Right atrium auricular region (tissue), 2 donors: ENCODE measurements at places on chromosomes 3 and 15. TPM values are rescaled to one million over a fixed set of nuclear protein-coding genes. Genes with fewer than 3 reads are reported as not detected.

GRCh38 chr3:98343647-98344507 is 9.8 kb upstream of the OR5K4 start:
- no peak for DNase-seq

Gene C3orf70
- total RNA-seq = 2.6 TPM

DNA sequence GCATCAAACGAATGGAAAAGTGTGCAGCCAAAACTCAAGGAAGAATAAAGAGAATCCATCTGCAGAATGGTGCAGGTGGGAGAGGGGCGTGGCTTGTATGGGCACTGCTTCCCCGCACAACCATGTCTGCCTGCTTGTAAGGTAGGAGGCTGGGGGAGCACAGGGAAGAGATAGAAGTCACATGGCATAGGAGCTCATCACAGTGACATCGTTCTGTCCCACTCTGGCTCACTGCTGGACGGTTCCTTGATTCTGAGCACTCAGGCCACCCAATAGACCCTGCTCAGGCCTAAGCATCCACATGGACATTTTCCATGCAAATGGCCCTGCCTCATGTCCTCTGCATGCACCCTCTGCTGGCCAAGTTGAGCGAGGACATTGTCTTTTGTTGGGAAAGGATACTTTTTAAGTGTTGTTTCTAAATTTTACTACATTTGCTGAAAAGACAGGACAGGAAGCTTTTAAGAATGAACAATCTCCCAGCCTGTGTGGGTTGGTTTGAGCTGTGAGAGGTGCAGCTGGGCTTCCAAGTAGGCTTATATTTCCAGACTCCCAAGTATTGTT is 3.1 kb downstream of the MYLK start:
- no peak for DNase-seq

GRCh38 chr3:159929171-159930141 is 59.2 kb upstream of the IL12A start:
- DNase-seq = no peak

DNA sequence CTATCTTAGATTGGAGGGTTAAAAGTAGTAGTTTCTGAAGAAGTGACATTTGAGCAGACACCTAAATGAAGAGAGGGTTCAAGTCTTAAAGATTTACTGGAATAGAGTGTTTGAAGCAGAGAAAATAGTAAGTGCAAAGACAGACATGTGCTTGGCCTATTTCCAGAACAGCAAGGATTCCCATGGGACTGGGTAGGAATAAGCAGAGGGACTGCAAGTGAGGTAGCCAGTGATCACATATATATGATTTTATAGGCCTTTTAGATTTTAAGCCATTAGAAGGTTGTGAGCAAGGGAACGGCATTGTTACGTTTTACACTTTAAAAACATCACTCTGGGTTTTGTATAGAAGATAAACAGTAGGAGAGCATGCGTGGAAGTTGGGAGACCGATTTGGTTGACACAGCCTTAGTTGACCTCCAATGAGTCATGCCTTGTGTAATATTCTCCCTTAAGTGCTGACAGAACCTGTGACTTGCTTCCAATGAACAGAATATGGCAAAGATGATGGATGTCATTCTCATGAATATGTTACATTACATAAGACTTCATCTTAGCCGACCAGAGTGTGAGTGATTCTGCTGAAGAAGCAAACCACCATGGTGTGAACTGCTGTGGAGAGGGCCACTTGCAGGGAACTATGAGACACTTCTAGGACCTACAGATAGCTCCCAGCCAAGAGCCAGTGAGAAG is 37.1 kb upstream of the SLC4A7 start:
- peak; percentile 65 for DNase-seq

GRCh38 chr3:41200669-41201021 is 1.3 kb downstream of the CTNNB1 start:
- DNase-seq = no peak

Gene WNT7A
- not detected for total RNA-seq

Gene ECE2
- total RNA-seq = not detected

- DNase-seq = no peak
Measured at GRCh38 chr3:77041811-77042210, 1.9 kb downstream of the ROBO2 start.

GRCh38 chr3:148531836-148532235 is 165.9 kb upstream of the AGTR1 start:
- no peak for DNase-seq

DNA sequence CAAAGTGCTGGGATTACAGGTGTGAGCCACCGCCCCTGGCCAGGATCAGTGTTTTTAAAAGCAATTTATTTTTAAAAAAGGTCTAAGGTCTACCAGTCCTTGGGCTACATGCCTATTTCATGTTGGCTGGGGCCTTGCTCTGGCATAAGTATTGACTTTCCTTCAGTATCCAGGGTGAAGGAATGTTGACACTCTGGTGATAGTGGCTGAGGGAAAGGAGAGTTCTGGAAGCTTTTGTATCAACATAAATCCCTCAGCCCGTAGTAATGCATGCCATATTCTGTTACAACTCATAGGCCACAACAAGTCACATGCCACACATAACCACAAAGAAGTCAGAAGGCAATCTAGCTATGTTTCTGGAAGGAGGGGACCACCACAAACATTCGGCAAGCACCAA is 273.9 kb downstream of the ROBO2 start:
- DNase-seq = no peak

Gene CX3CR1
- 0.26 TPM for total RNA-seq
